ENCODE measurements at places on chromosomes 7 and 10. TPM values are rescaled to one million over a fixed set of nuclear protein-coding genes. Genes with fewer than 3 reads are reported as not detected.
A peak's percentile ranks its signal among the peaks of the same experiment; 100 is the strongest.

DNA sequence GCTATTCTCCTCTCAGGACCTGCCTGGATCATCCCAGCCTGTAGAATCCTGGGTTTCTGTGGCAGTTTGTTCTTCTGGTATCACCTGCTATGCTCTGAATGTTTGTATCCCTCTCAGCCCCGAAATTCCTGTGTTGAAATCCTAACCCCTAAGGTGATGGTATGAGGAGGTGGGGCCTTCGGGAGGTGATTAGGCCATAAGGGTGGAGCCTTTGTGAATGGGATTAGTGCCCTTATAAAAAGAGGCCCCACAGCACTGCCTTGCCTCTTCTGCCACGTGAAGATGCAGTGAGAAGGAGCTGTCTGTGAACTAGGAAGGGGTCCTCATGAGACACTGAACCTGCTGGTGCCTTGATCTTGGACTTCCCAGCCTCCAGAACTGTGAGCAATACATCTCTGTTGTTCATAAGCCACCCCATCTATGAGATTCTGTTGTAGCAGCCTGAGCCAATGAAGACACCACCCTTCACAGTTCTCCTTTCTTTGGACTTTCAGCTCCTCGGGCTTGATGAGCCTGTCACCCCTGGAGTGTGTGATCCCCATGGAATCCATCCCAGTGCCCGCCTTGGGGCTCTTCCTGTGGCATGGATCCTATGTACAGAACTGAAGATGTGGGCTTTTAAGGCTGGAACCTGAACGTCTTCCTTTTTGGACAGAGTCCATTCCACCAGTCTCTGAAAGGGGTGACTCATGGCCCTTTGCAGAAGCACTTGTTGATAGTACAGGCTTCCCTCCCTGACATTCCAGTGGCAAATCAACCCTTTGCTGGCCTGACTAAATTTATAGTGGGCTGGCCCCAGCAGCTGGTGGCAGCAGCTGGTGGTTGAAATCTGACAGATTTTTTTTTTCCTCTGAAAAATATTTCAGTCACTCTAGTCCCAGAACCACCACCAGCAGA lies 138.0 kb downstream of the TACC2 start:
- peak; percentile 86 for DNase-seq

DNA sequence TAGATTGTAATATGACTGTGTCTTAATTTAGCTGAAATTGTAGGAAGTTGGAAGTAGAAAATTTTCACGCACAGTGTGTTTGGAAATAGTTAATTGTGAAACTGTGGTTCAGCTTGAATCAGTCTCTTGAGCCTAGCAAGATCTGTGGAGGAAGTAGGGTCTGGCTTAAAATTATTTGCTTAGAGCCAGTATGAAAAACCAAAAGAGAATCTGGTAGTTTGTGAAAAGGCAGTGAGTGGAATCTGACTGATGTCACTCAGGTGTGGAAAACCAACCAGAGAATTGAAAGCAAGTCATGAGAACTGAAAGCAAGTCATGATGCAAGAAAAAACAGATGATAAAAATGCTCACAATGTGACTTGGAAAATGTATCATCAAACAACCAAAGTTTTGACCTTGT lies 11.5 kb downstream of the LIPJ start:
- no peak for DNase-seq

DNA sequence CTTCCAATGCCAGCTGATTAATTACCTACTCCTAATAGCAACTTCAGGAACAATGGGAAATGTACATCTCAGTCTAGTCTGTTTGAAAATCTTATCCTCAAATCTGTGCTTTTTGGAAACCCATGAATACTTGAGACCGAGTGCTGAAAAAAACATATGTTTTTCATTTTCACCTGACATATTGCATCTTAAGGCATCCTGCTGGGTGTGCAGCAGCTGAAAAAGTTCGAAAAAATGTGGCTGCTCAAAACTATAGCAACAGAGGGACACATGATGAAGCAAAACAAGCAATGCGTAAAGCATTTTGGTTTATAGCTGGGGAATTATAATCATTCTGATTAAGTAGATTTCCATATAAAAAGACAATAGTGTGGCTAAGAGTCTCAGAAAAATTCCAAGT lies 218.0 kb downstream of the CREB5 start:
- no peak for DNase-seq

Gene C10orf62
- not detected for total RNA-seq

Gene OR2F2
- total RNA-seq = not detected

Gene SCIN
- 0.26 TPM for total RNA-seq

Measured in bronchial epithelial cell (primary cell).